Kidney (tissue), 22 donors: ENCODE measurements at places on chromosomes 2 and 18. TPM values are rescaled to one million over a fixed set of nuclear protein-coding genes. Genes with fewer than 3 reads are reported as not detected.

- no peak for DNase-seq
These were observed 54.0 kb downstream of the MEIS1 start for GRCh38 chr2:66488946-66489345.

GRCh38 chr2:675982-676646 is 1.1 kb downstream of the TMEM18 start:
- DNase-seq = peak; percentile 76

GRCh38 chr2:175399326-175399725 is 217.8 kb upstream of the ATP5MC3 start:
- no peak for DNase-seq

The LONRF2 gene
- 1.1 TPM for polyA plus RNA-seq

- no peak for DNase-seq
These were observed 15.3 kb downstream of the FBLN7 start for GRCh38 chr2:112153501-112153900.

GRCh38 chr2:11656252-11656651 is 13.7 kb downstream of the NTSR2 start:
- DNase-seq = no peak

The KCNIP3 gene
- 14.8 TPM for polyA plus RNA-seq

The DPY30 gene
- polyA plus RNA-seq = 128 TPM

DNA sequence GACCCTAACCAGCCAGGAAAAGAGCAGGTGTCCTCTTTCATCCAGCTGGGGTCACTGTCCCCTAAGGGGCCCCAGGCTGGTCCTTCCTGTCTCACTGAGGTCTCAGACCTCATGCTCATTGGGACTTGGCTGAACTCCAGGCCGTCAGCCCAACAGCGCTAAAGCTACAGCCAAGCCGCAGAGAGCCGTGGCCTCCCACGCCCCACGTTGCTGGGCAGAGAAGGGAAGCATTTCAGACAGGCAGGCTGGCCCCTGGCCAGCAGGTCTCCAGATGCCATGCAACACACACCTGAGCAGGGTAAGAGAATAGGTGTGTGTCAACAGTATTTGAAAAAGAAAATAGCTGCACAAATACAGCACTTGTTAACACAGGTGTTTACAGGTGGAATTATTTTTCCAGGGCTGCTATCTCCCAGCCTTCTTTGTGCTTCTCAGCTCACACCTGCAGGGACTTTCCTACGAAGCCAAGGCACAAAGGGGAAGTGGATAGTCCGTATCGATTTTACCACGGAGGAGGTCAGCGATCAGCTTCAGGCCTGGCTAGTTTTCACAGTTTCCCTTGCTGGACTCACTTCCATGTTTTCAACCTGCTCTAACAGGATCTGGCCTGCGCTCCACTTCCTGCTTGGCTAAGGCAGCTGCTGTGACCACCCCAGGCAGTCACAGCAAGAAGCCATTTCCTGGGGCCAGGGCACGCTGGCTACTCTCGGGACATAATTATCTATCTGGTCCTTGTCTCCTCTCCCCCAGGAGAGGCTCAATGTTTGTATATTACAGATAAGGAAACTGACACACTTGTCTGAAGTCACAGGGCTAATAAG is 156.1 kb upstream of the ID2 start:
- peak; percentile 89 for DNase-seq

DNA sequence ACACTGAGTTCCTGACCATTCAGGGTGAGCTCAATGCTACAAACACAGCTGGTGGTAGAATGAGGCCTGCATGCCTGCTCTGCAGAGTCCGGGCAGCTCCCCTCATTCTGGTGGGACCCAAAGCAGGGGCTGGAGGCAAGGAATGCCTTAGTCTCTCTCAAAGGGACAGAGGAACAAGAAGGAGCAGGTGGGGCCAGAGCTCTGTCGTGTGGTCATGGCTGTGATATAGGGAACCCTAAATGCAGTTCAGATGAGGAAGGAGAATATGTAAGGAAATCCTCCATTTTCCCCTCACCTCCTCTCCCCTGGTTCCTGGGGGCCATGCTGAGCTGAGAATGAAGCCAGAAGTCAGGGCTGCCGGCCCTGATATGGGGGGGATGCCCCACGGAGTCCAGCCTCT is 334.3 kb downstream of the CYP26B1 start:
- DNase-seq = no peak

DNA sequence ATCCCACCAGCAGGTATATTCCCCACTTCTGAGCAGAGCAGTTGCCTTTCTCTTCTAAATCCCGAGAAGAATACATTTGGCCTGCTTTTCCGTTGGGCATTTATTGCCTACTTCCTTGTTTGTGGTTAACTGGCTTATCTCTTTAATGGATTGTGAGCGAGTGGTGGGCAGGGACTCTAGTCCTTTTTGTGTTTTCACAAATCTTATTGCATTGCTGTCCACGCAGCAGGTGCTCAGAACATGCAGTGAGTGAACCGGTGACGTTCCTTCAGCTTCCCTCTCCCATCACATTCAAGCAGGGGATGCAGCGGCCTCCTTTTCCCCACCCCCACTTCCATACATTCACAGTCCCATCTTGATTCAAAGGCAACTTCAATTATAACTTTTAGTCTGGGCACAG is 28.9 kb upstream of the GAREM2 start:
- DNase-seq = no peak

The CTDP1 gene
- polyA plus RNA-seq = 11.1 TPM

The GRP gene
- not detected for polyA plus RNA-seq

DNA sequence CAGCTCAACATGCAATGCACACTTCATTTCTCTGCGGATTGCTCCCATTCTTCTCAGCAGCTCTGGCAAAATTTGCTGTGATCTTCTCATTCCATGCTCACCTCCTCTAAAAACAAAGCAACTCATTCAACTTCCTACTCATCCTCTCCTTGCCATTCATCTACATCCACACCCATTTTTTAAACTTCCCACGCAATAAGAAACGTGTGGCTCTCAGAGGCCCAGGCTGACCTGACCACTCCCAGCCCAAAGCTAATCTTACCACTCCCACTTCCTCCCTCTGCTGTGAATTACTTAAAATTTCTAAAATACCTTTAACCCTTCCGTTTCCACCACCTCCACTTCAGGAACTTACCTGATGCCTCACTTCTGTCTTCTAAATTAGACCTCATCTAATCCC is 15.2 kb downstream of the ABCB11 start:
- DNase-seq = no peak

GRCh38 chr2:115303-115702 is 69.0 kb upstream of the FAM110C start:
- DNase-seq = peak; percentile 63
